Fibroblast of skin of abdomen (primary cell): ENCODE measurements at places on chromosomes 7 and 10.

DNA sequence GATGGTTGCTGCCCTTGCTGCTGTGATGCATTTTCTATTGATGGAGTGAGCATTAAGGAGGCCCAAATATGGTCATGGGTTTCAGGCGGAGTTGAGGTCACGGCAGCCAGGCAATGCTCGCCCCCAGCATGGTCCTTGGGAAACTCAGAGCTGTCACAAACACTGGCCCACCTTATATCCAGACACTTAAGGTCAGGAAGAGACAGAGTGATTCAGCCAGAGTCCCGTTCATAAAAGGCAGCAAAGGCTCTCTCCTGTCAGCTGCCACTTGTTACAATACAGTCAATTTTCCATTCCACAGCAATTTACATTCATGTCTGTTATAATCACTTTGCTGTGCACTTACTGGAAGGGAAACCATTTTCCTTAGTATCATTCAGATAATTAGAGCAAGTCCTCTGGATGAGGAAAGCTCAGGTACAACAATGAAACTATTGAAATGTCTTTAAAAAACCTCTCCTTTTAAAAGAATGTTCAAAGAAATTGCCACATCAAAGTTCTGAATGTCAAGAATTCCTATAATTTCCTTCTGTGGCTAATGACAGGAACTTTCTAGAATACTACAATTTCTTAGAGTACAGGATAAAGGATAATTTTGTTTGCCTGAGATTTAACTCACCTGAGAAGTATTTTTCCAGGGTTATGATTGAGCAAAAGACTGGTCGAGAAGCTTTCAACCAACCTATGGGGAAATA lies 14.8 kb upstream of the ANKRD1 start:
- no peak for DNase-seq

DNA sequence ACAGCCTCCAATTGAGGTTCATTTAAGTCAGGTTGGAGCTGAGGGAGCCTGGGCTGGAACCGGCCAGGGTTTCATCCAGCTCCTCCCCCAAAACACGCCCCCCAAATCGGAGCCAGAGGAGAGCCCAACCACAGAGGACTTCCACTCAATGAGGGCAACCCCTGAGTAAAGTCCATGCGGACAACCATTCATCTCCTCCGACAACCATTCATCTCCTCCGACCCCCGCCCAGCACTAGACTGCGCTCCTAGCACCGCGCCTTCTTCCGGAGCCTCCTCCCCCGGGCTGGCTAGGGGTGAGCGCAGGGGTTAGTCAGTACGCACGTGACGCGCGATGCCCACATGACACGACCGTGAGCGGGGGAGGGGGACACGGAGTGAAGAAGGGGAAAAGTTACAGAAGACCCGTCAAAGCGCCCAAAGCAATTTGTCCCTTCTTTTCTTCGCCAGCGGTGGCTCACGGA lies 1.4 kb downstream of the MAGI2 start:
- DNase-seq = peak; percentile 78

GRCh38 chr7:43394441-43395130 lies 188.3 kb upstream of the STK17A start:
- no peak for DNase-seq

GRCh38 chr7:131654668-131655326 lies 98.4 kb upstream of the PODXL start:
- peak; percentile 79 for DNase-seq

- DNase-seq = no peak
Observed at GRCh38 chr7:148921189-148921588, 37.1 kb upstream of the EZH2 start.

- peak; percentile 55 for DNase-seq
Observed at GRCh38 chr10:90857635-90858460, at the start of gene HTR7. Gene HTR7, minus strand, starts transcription at chr10:90858039. Its CDS starts 368 bp downstream, at chr10:90857671.

- DNase-seq = no peak
Observed at GRCh38 chr7:1630700-1631336, 39.3 kb upstream of the ELFN1 start.

DNA sequence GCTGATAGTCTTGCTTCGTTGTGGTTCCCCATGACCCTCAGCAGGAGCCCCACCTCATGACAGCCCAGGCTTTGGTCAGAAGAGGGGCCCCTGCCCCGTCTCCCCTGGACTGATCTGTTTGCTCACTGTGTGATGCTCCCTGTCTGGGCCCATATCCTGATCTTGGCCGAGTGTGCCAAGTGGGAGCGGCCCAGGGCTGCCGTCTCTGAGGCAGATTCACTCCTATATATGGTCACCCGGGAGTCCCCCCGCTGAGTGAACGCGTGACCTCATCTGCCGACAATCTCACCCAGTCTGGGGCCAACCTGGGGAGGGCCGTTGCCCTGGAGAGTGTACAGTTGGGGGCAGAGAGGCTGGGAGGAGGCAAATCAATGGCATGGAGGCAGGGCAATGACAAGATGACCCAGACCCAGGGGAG lies 34.5 kb downstream of the PPIF start:
- peak; percentile 92 for DNase-seq

DNA sequence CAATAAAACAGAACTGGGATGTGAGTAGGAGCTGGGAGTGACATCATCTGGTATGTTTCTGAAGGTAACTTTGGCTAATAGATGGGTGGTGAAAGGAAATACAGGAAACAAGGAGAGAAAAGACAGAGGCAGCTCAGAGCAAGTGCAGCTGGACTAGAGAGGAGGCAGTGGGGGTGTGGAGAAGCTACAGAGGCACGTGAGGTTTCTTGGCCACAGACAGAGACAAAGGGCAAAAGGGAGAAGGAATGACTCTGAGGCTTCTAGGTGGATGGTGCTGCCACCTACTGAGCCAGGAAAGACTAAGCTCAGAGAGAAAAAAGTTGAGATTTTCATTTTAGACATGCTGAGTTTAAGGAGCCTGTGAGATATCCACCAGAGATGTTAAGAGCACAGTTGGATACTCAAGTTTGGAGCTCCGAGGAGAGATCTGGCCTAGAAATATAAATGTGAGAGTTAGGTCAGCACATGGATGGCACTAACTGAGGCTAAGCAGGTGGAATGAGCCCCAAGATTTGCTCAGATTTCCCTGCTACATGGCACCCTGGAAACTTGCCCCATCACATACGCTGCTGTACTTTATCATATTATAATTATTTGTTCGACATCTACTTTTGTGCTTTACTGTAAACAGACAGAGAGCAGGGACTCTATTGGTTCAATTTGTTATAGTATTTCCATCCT lies 293.0 kb upstream of the IMMP2L start:
- peak; percentile 70 for DNase-seq
